ENCODE measurements at places on chromosomes 12 and 14. TPM values are rescaled to one million over a fixed set of nuclear protein-coding genes. Genes with fewer than 3 reads are reported as not detected.

The LRP6 gene
- total RNA-seq, result 39.5 TPM

The SERPINA5 gene
- 4.3 TPM for total RNA-seq

The LRRC74A gene
- not detected for total RNA-seq

The SERPINA10 gene
- total RNA-seq, result 0.21 TPM

The WNT5B gene
- total RNA-seq, result 12.6 TPM

The RPGRIP1 gene
- 0.43 TPM for total RNA-seq

The GLIPR1L1 gene
- total RNA-seq, result not detected

The GUCY2C gene
- total RNA-seq, result not detected

GRCh38 chr12:75419841-75420240 is 29.0 kb downstream of the GLIPR1L2 start:
- H3K4me1 ChIP-seq, result no peaks in the 10 kb centered on the region
- no peak overlapping the region for H3K27ac ChIP-seq
- no peak for DNase-seq
- no peak overlapping the region for H3K4me3 ChIP-seq
- no peaks in the 10 kb centered on the region for H3K27me3 ChIP-seq
- H3K36me3 ChIP-seq, result no peaks in the 10 kb centered on the region

DNA sequence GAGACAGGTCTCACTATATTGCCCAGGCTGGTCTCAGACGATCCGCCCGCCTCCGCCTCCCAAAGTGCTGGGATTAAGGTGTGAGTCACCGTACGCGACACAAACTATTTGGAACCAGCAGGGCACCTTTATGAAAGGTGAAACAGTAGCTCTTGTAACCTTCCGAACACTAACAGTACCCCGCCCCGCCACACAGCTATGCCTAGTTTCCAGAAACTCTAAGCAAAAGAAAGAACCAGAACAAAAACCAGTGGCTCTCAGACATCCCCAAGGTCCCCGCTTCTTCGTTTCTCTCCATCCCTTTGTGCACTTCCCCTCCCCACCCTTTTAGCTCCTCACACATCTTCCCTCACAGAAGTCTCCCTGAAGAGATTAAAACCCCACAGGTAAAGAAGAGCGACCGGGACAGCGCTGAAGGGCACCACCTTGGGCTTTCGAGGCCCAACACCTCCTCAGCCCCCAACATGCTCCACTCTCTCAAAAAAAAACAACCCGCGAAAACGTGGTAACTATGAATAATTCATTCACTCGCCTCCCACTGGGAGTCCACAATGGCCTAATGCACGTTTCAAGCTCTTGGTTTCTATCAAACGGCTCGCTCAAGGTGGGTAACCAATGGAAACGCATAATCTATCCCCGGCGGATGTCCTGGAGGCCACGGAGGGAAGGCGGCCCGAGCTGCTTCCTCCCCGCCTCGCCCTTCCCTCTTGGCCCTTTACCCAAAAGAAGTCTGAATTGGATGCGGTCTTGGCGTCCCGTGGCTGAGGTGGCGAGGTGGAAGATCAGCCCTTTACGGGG is 877 bp downstream of the BAG5 start:
- H3K27me3 ChIP-seq, result no peaks in the 10 kb centered on the region
- H3K27ac ChIP-seq, result peak overlapping the region; percentile 97
- peaks cover 11% of the 10 kb centered on the region for H3K36me3 ChIP-seq
- H3K4me1 ChIP-seq, result peaks cover 11% of the 10 kb centered on the region
- H3K4me3 ChIP-seq, result peak overlapping the region; percentile 87

- H3K4me1 ChIP-seq, result peaks cover 17% of the 10 kb centered on the region
- H3K27me3 ChIP-seq, result no peaks in the 10 kb centered on the region
- peak overlapping the region; percentile 55 for H3K27ac ChIP-seq
- no peak overlapping the region for H3K4me3 ChIP-seq
Measured at GRCh38 chr12:96212456-96213375, 18.5 kb downstream of the ELK3 start.

DNA sequence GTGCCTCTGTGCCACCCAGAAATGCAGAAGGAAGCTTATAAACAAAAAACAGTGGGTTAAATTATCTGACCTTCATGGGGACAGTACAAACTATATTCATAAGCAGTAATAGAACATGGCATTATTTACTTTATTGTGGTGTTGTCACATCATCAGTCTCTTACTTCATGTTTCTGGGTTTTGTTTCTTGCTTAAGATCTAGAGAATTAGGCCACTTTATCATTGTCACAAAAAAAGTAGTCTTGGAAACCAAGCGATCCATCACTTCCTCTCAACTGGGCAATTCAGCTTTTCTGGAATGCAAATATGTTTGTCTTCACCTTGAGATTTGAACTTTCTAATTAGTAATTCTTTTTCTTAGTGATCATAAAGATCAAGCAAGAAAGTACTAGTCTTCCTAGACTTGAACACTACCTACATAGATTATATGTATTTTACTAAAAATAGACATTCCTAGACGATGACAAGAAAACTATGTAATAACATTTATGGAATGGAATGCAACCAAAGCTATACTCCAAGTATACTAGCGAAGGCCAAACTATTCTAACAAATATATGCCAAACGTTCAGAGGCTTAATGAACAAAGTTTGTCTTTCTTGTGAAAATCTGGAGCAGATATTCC is 363.4 kb downstream of the DAD1 start:
- H3K27ac ChIP-seq, result no peak overlapping the region
- no peaks in the 10 kb centered on the region for H3K36me3 ChIP-seq
- no peaks in the 10 kb centered on the region for H3K4me1 ChIP-seq

DNA sequence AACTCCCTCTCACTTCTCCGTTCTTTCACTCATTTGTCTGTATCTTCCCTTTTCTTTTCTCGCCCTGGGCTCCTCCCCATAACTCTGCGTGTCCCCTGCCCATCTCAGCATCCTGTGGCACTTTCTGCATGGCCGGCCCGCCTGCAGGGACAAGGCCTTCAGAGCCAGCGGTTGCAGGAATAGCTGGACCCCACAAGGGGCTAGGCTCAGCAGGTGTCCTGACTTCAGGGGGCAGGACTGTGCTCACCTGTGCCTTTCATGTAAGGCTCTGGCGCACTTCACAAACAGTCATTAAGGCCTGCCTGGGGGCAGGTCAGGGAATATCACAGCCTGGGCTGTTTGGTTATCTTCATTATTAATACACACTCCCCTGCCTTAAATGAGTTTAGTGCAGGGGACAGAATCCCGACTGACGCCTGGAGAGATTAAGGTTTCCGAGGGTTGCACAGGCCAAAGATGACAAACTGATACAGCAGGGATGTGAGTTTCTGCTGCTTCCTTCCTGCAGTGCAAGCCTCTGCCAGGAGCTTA is 768.8 kb upstream of the TBX3 start:
- no peak overlapping the region for H3K4me3 ChIP-seq
- DNase-seq, result no peak
- no peak overlapping the region for H3K27ac ChIP-seq

- H3K4me3 ChIP-seq, result no peak overlapping the region
- H3K27ac ChIP-seq, result no peak overlapping the region
- H3K27me3 ChIP-seq, result peaks cover 50% of the 10 kb centered on the region
- no peaks in the 10 kb centered on the region for H3K36me3 ChIP-seq
Measured at GRCh38 chr12:102948941-102949352, 8.5 kb upstream of the ASCL1 start.

- H3K36me3 ChIP-seq, result peaks cover 4% of the 10 kb centered on the region
- H3K4me3 ChIP-seq, result no peak overlapping the region
- no peak for DNase-seq
- no peak overlapping the region for H3K27ac ChIP-seq
- no peaks in the 10 kb centered on the region for H3K4me1 ChIP-seq
Measured at GRCh38 chr12:69388371-69388770, 28.8 kb downstream of the YEATS4 start.

GRCh38 chr12:128933039-128933438 is 79.8 kb downstream of the GLT1D1 start:
- no peaks in the 10 kb centered on the region for H3K27me3 ChIP-seq
- no peak for DNase-seq
- H3K36me3 ChIP-seq, result no peaks in the 10 kb centered on the region
- no peak overlapping the region for H3K4me3 ChIP-seq
- H3K4me1 ChIP-seq, result no peaks in the 10 kb centered on the region

- no peak overlapping the region for H3K4me3 ChIP-seq
- H3K36me3 ChIP-seq, result no peaks in the 10 kb centered on the region
- H3K27ac ChIP-seq, result peak overlapping the region; percentile 42
- H3K27me3 ChIP-seq, result no peaks in the 10 kb centered on the region
Measured at GRCh38 chr12:92987846-92988621, 58.9 kb upstream of the EEA1 start.

- H3K27me3 ChIP-seq, result no peaks in the 10 kb centered on the region
- H3K4me1 ChIP-seq, result no peaks in the 10 kb centered on the region
- H3K36me3 ChIP-seq, result no peaks in the 10 kb centered on the region
- H3K27ac ChIP-seq, result no peak overlapping the region
- H3K4me3 ChIP-seq, result no peak overlapping the region
- DNase-seq, result no peak
Measured at GRCh38 chr12:104929977-104930376, 28.1 kb downstream of the SLC41A2 start.

- no peaks in the 10 kb centered on the region for H3K27me3 ChIP-seq
- H3K36me3 ChIP-seq, result no peaks in the 10 kb centered on the region
- peaks cover 8% of the 10 kb centered on the region for H3K4me1 ChIP-seq
- H3K27ac ChIP-seq, result no peak overlapping the region
Measured at GRCh38 chr12:43761500-43761899, 2.7 kb downstream of the IRAK4 start.

- H3K4me1 ChIP-seq, result no peaks in the 10 kb centered on the region
- H3K4me3 ChIP-seq, result no peak overlapping the region
- H3K27ac ChIP-seq, result no peak overlapping the region
- H3K36me3 ChIP-seq, result no peaks in the 10 kb centered on the region
- DNase-seq, result no peak
- H3K27me3 ChIP-seq, result no peaks in the 10 kb centered on the region
Measured at GRCh38 chr12:69822201-69822860, 2.7 kb upstream of the MYRFL start.

GRCh38 chr14:33950320-33951182 is at the start of gene EGLN3:
Gene EGLN3 (minus strand): TSS chr14:33951074. CDS start chr14:33950752, 322 bp downstream.
- H3K27me3 ChIP-seq, result peaks cover 44% of the 10 kb centered on the region
- peak within 1 kb of the TSS; percentile 89 for H3K27ac ChIP-seq
- no peaks in the 10 kb centered on the region for H3K36me3 ChIP-seq
- H3K4me3 ChIP-seq, result peak within 1 kb of the TSS; percentile 46

DNA sequence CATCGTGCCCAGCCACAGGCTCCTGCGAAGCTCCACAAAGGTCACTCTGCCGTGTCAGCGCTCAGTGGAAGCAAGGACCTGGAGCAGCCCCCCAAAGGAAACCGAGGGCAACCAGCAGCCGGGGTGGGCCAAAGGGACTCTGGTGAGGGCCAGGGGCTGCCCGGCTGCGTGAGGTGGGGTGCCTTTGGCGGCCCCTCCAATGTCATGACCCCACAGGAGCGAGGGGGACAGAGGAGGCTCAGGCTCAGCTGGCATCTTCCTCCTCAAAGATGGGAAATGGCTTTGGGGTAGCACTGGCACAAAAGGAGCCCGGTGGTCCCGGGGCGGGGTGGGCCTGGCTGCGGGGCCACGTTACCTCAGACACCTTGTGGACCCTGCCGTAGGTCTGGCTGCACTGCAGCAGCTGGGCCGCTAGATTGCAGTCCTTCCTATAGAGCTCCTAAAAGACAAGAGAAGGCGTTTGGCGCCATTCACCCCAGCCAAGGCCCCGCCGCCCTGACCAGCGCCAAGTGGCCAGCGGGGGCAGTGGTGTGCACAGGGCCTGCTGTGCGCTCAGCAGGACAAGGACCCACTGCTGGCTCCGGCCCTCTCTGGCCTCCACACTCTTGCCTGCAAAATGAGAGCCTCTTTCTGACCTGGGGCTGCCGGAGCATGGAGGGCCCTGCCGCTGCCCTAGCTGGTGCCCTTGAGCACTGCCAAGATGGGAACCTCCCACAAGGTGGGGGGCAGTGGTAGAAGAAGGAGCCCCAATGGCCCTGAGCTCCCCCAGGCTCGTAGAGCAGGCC is 46.9 kb downstream of the BEGAIN start:
- DNase-seq, result peak; percentile 49
- no peaks in the 10 kb centered on the region for H3K4me1 ChIP-seq
- H3K4me3 ChIP-seq, result no peak overlapping the region
- no peak overlapping the region for H3K27ac ChIP-seq

GRCh38 chr12:9867531-9867930 is 1.6 kb downstream of the CLEC2B start:
- peak; percentile 33 for DNase-seq
- H3K27me3 ChIP-seq, result no peaks in the 10 kb centered on the region
- H3K4me1 ChIP-seq, result no peaks in the 10 kb centered on the region

DNA sequence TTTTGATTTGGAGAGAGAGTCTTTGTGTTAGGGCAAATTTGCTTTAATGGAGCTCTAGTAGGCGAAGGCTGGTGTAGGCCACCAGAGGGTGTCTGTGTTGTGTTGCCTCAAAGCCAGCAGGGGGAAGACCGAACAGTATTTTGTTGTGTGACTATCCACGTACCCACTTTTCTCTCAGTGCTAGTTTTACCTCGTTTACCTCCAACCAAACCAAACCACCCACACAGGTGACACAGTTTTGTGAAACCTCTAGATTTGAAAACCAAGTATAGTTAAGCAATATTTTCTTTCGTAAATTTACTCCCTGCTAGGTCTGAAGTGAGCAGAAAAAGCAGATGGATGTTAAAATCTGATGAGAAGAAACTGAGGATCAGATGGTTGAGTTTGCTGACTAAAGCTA is 36.3 kb upstream of the NPFF start:
- no peak overlapping the region for H3K27ac ChIP-seq
- H3K27me3 ChIP-seq, result no peaks in the 10 kb centered on the region
- H3K4me3 ChIP-seq, result no peak overlapping the region
- H3K36me3 ChIP-seq, result peaks cover 41% of the 10 kb centered on the region
- peak; percentile 68 for DNase-seq
- no peaks in the 10 kb centered on the region for H3K4me1 ChIP-seq

- H3K27me3 ChIP-seq, result no peaks in the 10 kb centered on the region
- H3K27ac ChIP-seq, result no peak overlapping the region
- DNase-seq, result no peak
- H3K4me3 ChIP-seq, result no peak overlapping the region
- H3K4me1 ChIP-seq, result no peaks in the 10 kb centered on the region
Measured at GRCh38 chr12:89280833-89281538, 71.3 kb downstream of the DUSP6 start.

GRCh38 chr14:68309616-68310015 is 483.3 kb downstream of the ZFP36L1 start:
- peaks cover 72% of the 10 kb centered on the region for H3K4me1 ChIP-seq
- no peaks in the 10 kb centered on the region for H3K36me3 ChIP-seq
- H3K4me3 ChIP-seq, result no peak overlapping the region

- no peaks in the 10 kb centered on the region for H3K27me3 ChIP-seq
- no peak overlapping the region for H3K27ac ChIP-seq
- H3K4me1 ChIP-seq, result no peaks in the 10 kb centered on the region
- DNase-seq, result peak; percentile 63
- no peaks in the 10 kb centered on the region for H3K36me3 ChIP-seq
Measured at GRCh38 chr14:34300882-34301734, 160.9 kb downstream of the SPTSSA start.

DNA sequence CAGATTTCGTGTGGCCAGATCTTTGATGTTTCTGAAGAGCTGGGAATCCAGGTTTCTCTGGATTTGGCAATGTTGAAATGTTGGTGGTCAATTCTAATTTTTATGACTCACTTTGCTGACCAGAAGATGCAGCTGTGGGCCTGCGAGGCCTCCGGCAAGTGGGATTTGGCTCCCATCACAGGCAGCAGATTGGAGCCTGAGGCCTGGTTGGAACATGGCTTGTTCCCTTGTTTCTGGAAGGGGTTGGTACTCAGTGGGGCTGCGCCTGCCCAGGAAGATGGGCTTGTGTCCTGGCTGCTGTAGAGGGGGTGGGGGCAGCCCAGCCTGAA is 23.1 kb downstream of the FBRSL1 start:
- no peak for DNase-seq
- no peak overlapping the region for H3K4me3 ChIP-seq
- no peak overlapping the region for H3K27ac ChIP-seq
- H3K4me1 ChIP-seq, result peaks cover 20% of the 10 kb centered on the region
- peaks cover 54% of the 10 kb centered on the region for H3K36me3 ChIP-seq

- H3K27ac ChIP-seq, result peak overlapping the region; percentile 38
- no peaks in the 10 kb centered on the region for H3K36me3 ChIP-seq
- H3K4me3 ChIP-seq, result no peak overlapping the region
- H3K4me1 ChIP-seq, result no peaks in the 10 kb centered on the region
- no peak for DNase-seq
Measured at GRCh38 chr12:117085318-117085947, 13.8 kb downstream of the TESC start.

All from lung (tissue), 17 donors.